Activated CD8-positive, alpha-beta memory T cell treated with anti-CD3 and anti-CD28 coated beads, Interleukin-2, amount 10 ng/mL, durations not matched to agents 7 days and 5 days (primary cell): ENCODE measurements at places on chromosomes 6 and 20. TPM values are rescaled to one million over a fixed set of nuclear protein-coding genes. Genes with fewer than 3 reads are reported as not detected.

The SIRPD gene
- total RNA-seq: not detected

The TDRD6 gene
- total RNA-seq: not detected

The MMS22L gene
- 46.3 TPM for total RNA-seq

The FNDC1 gene
- not detected for total RNA-seq

The LHFPL5 gene
- not detected for total RNA-seq

The MUC22 gene
- not detected for total RNA-seq

The C6orf163 gene
- total RNA-seq: 1.7 TPM

The TAAR6 gene
- total RNA-seq: not detected

The PHIP gene
- total RNA-seq: 36.8 TPM

DNA sequence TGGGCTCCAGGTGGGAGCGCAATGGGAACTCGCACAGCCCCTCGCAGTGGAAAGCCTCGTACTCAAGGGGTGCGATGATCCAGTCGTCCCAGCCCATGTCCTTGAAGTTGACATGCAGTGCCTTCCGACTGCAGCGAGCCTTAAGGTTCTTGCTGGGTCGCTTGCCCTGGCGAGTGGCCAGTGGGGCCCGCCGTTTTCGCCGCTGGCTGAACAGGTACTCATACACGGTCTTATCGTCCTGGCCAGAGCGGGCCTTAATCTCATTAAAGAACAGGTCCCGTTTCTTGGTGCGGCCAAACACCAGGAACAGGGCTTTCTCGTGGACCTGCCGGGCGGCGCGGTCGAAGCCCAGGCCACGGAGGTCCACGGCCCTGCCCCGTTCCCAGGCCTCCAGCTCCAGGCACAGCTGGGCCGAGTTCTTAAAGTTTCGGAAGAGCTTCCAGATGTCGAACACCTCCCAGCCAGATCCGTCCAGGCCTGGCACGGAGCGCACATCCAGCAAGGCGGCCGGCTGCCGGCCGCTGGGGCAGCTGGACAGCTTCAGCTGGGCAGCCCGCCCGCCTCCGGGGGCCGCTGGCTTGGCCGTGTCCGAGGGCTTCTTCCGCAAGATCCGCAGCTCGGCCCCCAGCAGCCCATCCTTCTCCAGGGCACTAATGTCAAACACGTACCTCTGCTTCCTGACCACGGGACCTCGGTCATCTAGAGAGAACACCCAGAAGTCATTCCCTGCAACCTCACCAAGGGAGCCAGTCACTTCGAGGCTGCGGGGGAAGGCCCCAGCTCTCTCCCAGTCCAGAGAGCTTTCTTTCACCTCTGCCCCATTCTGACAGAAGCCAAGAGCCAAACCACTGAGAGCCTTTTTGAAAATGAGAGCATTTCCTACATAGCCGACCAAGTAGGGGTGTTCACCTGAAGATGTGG is 3.7 kb downstream of the GDF5 start:
- no peak overlapping the region for H3K4me3 ChIP-seq
- no peak for DNase-seq
- peaks cover 3% of the 10 kb centered on the region for H3K27me3 ChIP-seq
- no peak overlapping the region for H3K27ac ChIP-seq

GRCh38 chr6:1850121-1850839 is 240.6 kb downstream of the FOXC1 start:
- no peaks in the 10 kb centered on the region for H3K4me1 ChIP-seq
- no peak overlapping the region for H3K4me3 ChIP-seq
- no peaks in the 10 kb centered on the region for H3K36me3 ChIP-seq
- no peaks in the 10 kb centered on the region for H3K27me3 ChIP-seq
- no peak for DNase-seq
- no peak overlapping the region for H3K27ac ChIP-seq

DNA sequence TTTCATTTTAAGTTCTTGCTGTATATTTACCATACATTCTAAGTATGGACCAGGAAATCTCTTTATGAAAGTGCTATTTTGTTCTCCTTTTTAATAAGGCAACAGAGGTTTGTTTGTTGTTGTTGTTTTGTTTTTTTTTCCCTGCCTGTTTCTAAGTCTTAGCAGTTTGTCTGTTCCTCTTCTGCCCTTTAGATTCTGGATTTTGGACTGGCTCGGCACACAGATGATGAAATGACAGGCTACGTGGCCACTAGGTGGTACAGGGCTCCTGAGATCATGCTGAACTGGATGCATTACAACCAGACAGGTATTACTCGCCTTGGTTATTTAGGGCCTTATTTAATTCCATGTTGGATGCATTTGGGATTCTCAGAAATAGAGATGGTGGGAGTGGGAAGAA is 48.0 kb downstream of the MAPK14 start:
- H3K4me1 ChIP-seq: no peaks in the 10 kb centered on the region
- no peak overlapping the region for H3K4me3 ChIP-seq
- DNase-seq: no peak
- peaks cover 27% of the 10 kb centered on the region for H3K36me3 ChIP-seq
- H3K27me3 ChIP-seq: no peaks in the 10 kb centered on the region

- no peaks in the 10 kb centered on the region for H3K36me3 ChIP-seq
- no peak overlapping the region for H3K27ac ChIP-seq
- no peak overlapping the region for H3K4me3 ChIP-seq
- no peaks in the 10 kb centered on the region for H3K4me1 ChIP-seq
- no peaks in the 10 kb centered on the region for H3K27me3 ChIP-seq
Observed at GRCh38 chr6:49110916-49111315, 352.1 kb downstream of the MMUT start.

- no peaks in the 10 kb centered on the region for H3K36me3 ChIP-seq
- no peak overlapping the region for H3K4me3 ChIP-seq
- H3K4me1 ChIP-seq: no peaks in the 10 kb centered on the region
- H3K27me3 ChIP-seq: no peaks in the 10 kb centered on the region
Observed at GRCh38 chr20:39670988-39671387, 708.8 kb downstream of the DHX35 start.

- DNase-seq: peak; percentile 71
- H3K36me3 ChIP-seq: peaks cover 27% of the 10 kb centered on the region
- peak overlapping the region; percentile 74 for H3K27ac ChIP-seq
Observed at GRCh38 chr6:34246563-34247391, 2.0 kb downstream of the SMIM29 start.

DNA sequence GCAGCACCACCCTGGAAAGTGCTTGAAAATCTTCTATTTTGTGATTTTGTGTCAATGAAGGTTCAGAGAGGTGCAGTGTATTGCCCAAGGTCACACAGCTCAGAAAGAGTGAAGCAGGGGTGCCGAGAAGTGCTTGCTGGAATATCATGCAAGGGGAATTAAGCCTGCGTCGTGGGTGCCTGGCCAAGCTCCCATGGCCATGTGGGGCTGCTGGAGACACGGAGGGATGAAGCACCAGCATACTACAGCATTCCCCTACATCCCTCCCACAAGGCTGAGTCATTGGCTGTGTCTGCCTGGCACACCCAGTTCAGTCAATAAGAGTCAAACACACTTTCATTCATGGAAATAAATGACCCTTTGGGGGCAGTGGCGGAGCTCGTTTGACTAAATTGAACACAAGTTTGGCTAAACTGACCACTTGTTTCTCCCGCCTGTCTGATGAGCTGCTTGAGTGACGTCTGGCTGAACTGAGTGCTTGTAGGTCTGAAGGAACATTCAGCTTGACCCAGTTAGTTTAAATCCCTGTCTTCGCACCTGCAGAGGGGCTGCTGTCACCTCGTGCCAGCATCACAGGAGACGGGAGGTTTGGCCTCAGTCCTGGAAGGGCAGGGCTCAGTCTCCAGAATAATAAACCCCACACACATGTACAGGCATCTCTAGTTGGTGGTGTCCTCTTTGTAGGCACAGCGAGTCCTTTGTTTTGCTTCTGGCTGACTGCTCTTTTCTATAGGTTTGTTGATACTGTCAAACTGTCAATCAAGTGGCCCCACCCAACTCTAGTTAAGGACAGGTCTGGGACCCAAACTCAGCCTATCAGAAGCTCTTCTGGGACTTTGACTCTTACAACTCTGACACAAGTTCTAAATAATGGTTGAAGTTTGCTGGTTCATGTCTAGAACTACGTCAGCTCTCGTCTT is 8.4 kb upstream of the TGM2 start:
- no peak overlapping the region for H3K27ac ChIP-seq
- H3K27me3 ChIP-seq: peaks cover 20% of the 10 kb centered on the region
- peaks cover 7% of the 10 kb centered on the region for H3K4me1 ChIP-seq

DNA sequence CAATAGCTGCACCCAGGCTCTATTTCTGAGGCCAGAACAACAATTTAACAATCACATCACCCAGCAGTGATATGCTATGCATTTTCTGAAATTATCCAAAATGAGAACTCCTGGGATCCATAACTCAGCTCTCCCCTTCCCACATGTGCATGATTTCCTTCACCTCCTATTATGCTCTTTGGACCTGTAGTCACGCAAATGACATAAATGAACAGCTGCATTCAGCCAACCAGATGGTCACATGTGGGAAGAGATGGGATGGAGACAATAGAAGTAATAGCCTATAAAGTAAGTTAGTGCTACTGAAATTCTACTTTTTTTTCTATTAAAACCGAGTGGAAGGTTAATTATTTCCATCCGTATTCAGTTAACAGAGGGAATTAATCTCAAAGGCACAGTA is 662.1 kb upstream of the ID4 start:
- no peaks in the 10 kb centered on the region for H3K36me3 ChIP-seq
- H3K4me3 ChIP-seq: no peak overlapping the region
- H3K27ac ChIP-seq: no peak overlapping the region
- no peak for DNase-seq
- H3K4me1 ChIP-seq: no peaks in the 10 kb centered on the region

DNA sequence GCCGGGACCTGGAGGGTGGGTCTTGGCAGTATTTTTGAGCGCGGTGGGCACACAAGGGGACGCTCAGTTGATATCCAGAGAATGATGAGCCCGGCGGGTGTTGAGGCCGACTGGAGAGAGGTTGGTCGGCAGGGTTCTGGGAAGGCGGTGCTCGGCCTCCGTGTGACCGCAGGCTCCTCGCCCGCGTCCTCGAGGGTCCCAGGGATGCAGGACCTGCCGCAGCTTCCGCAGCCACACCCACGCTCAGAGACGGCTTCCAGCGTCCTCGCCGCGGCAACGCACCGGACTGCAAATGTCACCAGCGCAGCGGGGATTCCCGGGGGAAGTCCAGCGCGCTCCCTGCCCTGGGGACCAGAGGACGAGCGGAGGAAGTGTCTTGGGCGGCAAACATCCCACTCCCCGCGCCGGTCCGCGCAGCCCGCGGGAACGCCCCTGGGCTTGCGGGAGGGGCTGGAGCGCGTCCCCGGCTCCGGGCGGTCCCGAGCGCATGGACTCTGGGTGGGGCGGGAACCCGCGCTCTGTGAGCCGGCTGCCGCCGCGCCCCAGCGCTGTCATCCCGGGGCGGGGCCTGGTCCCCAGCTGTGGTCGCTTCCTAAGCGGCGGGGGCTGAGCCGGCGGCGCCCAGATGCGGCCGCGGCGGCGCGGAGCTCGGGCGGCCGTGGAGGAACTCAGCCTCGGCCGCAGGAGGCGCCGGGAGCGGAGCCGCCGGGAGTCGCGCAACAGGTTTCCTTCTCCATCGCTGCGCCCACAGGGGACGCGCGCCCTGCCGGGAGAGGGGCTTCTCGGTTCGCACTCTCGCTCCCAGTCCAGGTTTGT is at the start of gene STX11:
Gene STX11 (plus strand): TSS at position 624 of the 816 bp plus-strand sequence. CDS start 36,111 bp downstream, outside the sequence.
- peaks cover 27% of the 10 kb centered on the region for H3K36me3 ChIP-seq
- peaks cover 42% of the 10 kb centered on the region for H3K4me1 ChIP-seq
- peak; percentile 84 for DNase-seq
- peak within 1 kb of the TSS; percentile 97 for H3K27ac ChIP-seq
- H3K27me3 ChIP-seq: peaks cover 7% of the 10 kb centered on the region
- H3K4me3 ChIP-seq: peak within 1 kb of the TSS; percentile 84

GRCh38 chr6:34990971-34991560 is 102.0 kb downstream of the ANKS1A start:
- H3K4me3 ChIP-seq: no peak overlapping the region
- no peaks in the 10 kb centered on the region for H3K27me3 ChIP-seq
- no peak for DNase-seq
- no peak overlapping the region for H3K27ac ChIP-seq
- H3K36me3 ChIP-seq: no peaks in the 10 kb centered on the region

GRCh38 chr6:134357022-134357487 is 39.1 kb upstream of the SGK1 start:
- no peak for DNase-seq
- H3K27ac ChIP-seq: no peak overlapping the region
- no peak overlapping the region for H3K4me3 ChIP-seq
- H3K27me3 ChIP-seq: no peaks in the 10 kb centered on the region

GRCh38 chr20:51966296-51966971 is 164.1 kb upstream of the SALL4 start:
- no peak overlapping the region for H3K4me3 ChIP-seq
- H3K27ac ChIP-seq: no peak overlapping the region
- no peaks in the 10 kb centered on the region for H3K4me1 ChIP-seq
- DNase-seq: no peak

GRCh38 chr6:14713008-14713960 is 532.6 kb upstream of the JARID2 start:
- no peaks in the 10 kb centered on the region for H3K36me3 ChIP-seq
- H3K4me1 ChIP-seq: peaks cover 22% of the 10 kb centered on the region
- no peak overlapping the region for H3K4me3 ChIP-seq
- H3K27ac ChIP-seq: no peak overlapping the region
- no peaks in the 10 kb centered on the region for H3K27me3 ChIP-seq

DNA sequence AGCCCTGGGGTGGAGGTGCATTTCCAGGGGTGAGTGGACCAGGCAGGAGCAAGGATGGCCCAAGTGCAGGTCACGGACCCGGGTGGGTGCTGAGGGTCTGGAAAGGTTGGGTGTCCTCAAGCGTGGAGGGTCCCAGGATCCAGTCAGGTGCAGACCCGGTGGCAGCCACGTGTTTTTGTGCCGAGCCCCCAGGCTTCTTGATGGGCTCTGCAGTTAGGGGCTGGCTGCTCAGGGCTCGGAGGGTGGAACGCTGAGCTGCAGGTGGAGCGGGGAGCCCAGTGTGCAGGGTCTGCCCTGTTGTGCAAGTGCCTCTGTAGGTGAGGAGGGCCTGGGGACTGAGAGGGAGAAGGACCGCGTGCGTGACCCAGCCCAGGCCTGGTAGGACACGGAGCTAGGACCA is 70.9 kb upstream of the HLA-E start:
- no peak overlapping the region for H3K4me3 ChIP-seq
- no peaks in the 10 kb centered on the region for H3K36me3 ChIP-seq

DNA sequence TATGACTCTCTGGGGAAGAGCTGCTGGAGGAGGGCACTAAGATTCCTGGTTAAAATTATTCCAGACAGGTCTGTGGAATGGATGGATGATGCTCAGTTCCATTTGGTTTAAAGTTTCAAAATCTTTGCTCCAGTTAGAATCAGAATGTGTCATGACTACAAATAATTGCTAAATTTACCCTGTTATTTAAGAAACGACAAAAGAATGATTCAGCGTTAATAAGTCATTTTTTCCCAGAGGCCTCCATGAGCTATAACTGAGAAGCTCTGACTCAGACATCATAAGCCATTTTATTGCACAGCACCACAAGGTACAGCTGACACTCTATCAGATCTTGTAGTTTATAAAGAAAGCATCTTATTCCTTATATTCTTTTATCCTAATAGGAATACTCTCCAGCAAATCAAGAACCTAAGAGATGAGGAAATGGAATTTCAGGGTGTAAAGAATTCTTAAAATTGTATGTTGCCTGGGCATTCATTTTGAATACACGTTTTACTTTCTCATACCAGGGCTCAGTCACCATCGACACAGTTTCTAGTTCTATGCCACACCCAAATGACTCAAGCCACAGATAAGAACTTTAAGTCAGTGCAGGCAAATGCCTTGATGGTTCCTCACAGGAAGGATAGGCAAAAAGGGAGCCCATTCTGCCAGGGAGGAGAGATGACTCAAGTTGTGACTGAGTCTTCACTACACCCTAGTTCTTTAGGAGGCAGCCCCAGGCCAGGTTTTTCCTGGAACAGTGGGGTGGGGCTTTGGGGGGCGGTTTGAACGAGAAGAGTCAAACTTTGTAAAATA is 636.0 kb downstream of the MMUT start:
- no peaks in the 10 kb centered on the region for H3K27me3 ChIP-seq
- H3K36me3 ChIP-seq: no peaks in the 10 kb centered on the region
- H3K4me1 ChIP-seq: no peaks in the 10 kb centered on the region

GRCh38 chr6:154673919-154674318 is 59.3 kb upstream of the SCAF8 start:
- H3K36me3 ChIP-seq: no peaks in the 10 kb centered on the region
- no peak for DNase-seq
- no peaks in the 10 kb centered on the region for H3K4me1 ChIP-seq
- H3K4me3 ChIP-seq: no peak overlapping the region
